Astrocyte of the spinal cord (primary cell): ENCODE measurements at places on chromosomes 13 and 19.

DNA sequence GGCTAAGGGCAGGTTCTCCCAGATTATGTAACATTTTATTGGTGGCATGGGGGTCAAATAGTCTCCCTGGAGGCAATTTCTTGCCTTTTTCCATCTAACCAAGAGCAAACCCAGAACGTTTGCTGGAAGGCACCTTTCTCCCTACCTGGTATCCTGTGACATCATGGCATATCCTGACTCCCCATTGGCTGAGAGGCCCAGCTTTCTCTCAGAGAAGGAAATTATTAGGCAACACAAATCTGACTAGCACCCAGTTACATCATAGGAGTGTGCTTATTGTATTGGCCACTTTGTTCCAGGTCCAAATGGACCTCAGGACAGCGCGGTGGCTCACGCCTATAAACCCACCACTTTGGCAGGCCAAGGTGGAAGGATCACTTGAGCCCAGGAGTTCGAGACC is 13.0 kb downstream of the NTN5 start:
- DNase-seq, result no peak

DNA sequence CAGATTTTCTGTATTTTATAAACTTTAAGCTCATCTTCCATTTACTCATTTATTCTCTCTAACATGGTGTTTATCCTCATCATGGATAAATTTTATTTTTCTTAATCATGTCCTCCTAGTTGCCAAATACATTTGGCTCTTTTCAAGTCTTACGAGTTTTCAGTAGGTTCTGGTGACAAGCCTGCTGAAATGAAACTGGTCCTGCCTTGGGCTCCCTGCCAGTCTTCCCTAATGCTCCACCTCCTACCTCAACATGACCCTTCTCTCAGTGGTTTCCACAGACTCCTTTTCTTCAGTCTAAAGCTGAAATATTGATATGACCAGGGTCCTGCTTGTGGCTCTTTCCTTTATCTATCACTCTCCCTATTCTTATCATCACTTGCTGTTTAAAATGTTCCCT is 81.2 kb downstream of the TRPC4 start:
- DNase-seq, result no peak

GRCh38 chr13:50731400-50731799 is 112.1 kb downstream of the DLEU7 start:
- DNase-seq, result peak; percentile 71

GRCh38 chr13:75202981-75203380 is 279.0 kb downstream of the TBC1D4 start:
- no peak for DNase-seq
